ENCODE measurements at places on chromosomes 7 and 10. TPM values are rescaled to one million over a fixed set of nuclear protein-coding genes. Genes with fewer than 3 reads are reported as not detected.
A peak's percentile ranks its signal among the peaks of the same experiment; 100 is the strongest.

- no peak for DNase-seq
Observed at GRCh38 chr7:17554341-17555015, 256.0 kb downstream of the AHR start.

DNA sequence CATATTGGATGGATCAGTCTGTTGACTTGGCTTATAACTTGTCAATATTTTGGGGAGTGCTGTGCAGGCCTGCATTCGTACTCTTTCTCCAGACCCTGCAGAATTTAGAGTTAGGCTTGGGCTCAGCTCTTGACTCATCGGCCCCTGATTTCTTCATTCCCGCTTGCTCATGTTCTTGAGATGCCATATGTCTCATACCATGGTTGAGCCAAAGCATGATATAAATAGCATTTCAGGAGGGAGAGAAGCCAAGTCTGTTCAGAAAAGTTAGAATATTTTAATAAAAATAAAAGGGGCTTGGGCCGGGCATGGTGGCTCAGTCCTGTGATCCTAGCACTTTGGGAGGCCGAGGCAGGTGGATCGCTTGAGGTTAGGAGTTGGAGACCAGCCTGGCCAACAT, 898.1 kb downstream of the TYW1 start:
- no peak for DNase-seq

- DNase-seq: peak; percentile 56
Observed at GRCh38 chr10:73965890-73966768, 31.8 kb upstream of the VCL start.

- DNase-seq: no peak
Observed at GRCh38 chr10:75672111-75672671, 240.8 kb downstream of the LRMDA start.

- DNase-seq: no peak
Observed at GRCh38 chr10:91702620-91703019, 69.7 kb upstream of the PPP1R3C start.

Gene RSPH10B
- total RNA-seq: 4.1 TPM

Data from cerebellum (tissue), 4 donors.